ENCODE measurements at places on chromosomes 11 and 22.

DNA sequence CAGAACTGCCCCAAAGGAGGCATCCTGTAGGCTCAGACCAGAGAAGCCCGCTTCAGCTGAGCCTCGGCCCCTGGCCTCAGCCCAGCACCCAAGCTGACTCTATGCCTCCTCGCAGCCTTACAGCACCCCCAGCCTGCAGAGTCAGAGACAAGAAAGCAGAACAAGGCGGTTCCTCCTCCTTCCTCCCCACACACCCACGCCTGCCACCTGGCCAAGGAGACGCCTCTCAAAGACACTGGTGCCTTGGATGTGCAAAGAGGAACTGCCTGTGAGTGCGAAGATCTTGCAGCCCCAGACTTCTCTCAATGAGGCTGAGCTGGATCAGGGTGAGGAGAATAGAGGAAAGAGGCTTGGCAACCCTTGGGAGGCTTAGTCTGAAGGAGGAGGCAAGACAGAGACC lies 60.2 kb downstream of the PDE2A start:
- DNase-seq, result no peak

- no peak for DNase-seq
Measured at GRCh38 chr11:133064152-133064877, 468.0 kb downstream of the OPCML start.

DNA sequence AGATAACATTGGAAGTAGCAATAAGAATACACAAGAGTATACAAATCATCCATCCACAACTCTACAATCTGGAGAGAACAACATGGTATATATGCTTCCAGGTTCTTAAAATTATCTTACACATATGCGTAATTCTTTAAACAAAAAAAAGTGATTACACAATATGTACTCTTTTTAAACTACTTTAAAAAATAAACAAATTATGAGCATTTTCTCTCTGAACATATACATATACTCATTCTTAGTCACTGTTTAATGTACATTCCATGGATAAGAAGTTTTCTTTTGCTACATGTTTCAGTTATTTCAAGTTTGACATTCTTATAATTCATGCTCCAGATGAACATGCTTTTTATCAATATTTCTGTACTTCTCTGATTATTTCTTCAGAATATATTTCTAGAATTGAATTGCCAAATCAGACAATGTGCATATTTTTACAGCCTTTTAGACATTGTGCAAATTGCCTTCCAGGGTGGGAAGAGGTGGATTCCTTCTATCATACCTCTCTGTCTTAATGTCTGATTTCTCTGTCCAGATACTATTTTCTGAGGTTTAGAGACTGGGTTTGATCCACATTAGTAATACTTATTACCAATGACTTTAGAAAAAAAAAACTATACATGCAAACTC lies 551.6 kb downstream of the METTL15 start:
- no peak for DNase-seq

GRCh38 chr11:70233511-70233934 lies 30.4 kb downstream of the FADD start:
- no peak for DNase-seq

All from activated T-helper 9 cell treated with anti-CD3 and anti-CD28 coated beads, Interleukin-2, amount 50 U/mL, for 16 hours (primary cell).